ENCODE measurements at places on chromosomes 12 and 14.

GRCh38 chr12:121448771-121449315 is 48.9 kb downstream of the RNF34 start:
- DNase-seq = no peak

- no peak for DNase-seq
These were observed 4.9 kb upstream of the SUSD6 start for GRCh38 chr14:69606258-69607184.

- no peak for DNase-seq
These were observed 390.3 kb downstream of the AACS start for GRCh38 chr12:125455556-125455955.

- no peak for DNase-seq
These were observed 119.6 kb downstream of the GCH1 start for GRCh38 chr14:54782751-54783659.

DNA sequence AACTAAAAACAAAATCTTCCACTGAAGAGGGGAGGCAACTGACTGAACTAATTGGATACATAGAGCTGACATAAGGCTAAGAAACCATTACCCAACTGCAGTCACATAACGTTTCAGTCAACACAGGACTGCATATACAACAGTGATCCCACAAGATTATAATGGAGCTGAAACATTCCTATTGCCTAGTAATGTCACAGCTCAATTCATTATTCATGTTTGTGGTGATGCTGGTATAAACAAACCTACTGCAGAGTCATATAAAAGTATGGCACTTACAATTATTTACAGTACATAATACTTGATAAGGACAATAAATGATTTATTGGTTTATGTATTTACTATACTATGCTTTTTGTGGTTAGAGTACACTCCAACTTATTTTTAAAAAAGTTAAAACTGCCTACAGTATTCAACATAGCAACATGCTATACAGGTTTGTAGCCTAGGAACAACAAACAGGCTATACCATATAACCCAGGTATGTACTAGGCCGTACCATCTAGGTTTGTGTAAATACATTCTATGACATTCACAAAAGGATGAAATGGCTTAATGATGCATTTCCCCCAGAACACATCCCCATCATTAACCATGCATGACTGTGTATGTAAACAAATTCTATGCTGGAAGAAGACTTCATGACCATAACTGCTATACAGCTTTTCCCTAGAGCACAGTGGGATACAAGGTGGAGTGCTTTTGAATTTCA is 4.3 kb downstream of the NAP1L1 start:
- DNase-seq = no peak

- DNase-seq = no peak
These were observed 58.7 kb downstream of the CLIP1 start for GRCh38 chr12:122363782-122364181.

GRCh38 chr12:113142886-113143332 is 6.6 kb upstream of the CFAP73 start:
- DNase-seq = no peak

DNA sequence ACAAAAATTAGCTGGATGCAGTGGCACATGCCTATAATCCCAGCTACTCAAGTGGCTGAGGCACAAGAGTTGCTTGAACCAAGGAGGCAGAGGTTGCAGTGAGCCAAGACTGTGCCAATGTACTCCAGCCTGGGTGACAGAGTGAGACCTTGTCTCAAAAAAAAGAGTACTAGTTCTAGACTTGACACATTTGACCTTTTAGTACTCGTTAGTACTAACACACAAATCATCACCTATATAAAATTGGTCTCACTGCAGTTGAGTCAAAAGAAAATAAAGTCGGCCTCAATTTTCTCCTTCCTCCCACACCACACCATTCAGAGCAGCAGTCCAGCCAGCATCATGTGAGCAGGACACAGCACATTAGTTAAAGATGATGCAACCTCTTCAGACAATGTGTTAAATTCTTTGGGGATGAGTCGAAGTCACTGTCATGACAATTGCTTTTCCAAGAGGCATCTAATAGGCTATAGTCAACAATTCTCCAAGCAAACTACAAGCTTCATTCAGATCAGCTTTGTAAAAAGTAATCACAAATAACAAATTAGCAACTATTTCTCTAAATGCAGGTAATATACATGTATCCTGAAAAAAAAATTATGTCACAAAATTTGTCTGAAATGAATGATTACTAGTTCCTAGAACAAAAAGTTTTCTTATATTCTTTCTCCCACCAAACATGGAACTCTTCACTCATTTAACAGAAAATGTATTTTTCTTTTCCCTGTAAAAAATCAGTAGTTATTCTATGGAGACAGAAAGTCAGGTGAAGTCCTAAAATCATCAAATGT is 55.6 kb downstream of the CLIP1 start:
- DNase-seq = no peak

DNA sequence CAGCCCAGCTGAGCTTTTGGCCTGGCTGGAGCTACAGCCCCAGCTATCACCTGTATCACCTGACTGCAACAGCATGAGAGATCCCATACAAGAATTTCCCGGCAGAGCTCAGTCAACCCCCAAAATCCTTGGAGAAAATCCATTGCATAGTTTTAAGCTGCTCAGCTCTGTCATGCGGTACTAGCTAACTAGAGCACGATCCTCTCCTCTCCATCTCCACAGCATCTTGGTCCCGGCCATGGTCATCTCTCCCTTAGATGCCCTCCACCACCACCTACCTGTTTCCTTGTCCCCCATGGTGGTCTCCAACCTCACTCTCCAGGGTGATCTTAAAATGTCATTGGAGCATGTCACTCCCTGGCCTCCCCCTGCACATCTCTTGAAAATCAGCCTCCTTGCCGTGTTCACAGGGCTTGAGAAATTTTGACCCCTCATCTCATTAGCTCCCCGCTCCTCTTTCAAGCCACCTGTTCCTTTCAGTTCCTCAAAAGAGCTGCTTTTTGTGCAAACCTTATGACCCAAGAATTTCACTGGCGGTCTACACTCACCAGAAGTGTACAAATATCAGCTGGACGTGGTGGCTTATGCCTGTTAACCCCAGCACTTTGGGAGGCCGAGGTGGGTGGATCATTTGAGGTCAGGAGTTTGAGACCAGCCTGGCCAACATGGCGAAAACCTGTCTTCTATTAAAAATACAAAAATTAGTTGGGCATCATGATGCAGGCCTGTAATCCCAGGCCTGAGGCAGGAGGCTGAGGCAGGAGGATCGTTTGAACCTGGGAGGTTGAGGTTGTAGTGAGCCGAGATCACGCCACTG is 8.1 kb upstream of the CLMN start:
- no peak for DNase-seq

Measured in heart left ventricle (tissue), 16 donors.